ENCODE measurements at places on chromosomes 7 and 10.

GRCh38 chr7:74455291-74455804, 1.6 kb downstream of the GTF2IRD1 start:
- DNase-seq = peak; percentile 72

- DNase-seq = no peak
Measured at GRCh38 chr7:158827411-158828132, 1.7 kb downstream of the ESYT2 start.

GRCh38 chr7:131836733-131837132, 280.3 kb upstream of the PODXL start:
- no peak for DNase-seq

DNA sequence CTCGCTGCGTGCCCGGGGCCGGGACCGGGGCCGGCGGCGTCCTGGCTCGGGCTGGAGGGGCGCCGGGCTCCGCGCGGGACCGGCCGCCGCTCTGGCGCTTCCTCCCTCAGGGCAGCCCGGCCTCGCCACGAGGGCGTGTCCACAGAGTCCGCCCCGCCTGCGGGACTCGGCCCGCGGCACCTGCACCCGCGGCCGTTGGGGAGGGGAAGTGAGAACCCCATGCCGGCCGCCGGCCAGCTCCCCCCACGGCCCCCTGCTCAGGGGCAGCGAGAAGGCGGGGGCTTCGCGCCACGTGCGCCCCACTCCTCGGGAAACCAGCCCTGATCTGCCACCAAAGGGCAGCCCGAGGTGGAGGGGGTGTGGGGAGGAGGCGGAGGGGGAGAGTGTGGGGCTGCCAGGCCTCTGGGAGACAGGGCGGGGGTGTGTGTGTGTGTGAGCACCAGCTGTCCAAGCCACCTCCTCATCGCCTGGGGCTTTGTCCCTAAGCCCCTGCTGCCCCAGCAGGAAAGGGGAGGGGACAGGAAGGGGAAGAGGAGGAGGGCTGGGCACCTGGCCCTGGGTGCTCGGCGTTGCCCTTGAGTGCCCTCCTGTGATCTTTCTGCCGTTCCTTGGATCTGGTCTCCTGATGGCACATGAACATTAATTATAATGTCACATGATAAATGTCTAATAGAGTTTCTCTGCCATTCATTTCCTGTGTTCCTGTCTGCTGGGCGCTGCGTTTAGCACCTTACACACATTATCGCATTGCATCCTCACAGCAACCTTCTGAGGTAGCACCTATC, at the start of gene PIK3AP1:
Gene PIK3AP1 (minus strand): TSS at position 93 of the 785 bp plus-strand sequence. CDS start 120 bp downstream, outside the sequence.
- DNase-seq = peak; percentile 40

DNA sequence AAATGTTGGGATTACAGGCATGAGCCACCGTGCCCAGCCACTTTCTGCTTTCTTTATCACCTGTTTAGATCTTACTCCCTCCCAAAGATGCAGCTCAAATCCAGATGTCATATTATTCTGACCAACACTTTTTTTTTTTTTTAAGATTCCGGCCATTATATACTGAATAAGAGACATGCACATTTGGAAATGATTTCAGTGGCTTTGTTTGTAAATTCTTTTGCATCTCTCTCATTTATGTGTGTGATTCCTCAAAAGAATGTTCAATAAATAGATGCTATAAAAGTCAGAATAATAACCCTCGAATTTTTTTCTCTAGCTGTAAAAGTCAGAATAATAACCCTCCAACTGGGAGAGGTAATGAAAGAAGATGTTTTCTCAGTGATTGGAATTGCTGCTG, 25.4 kb downstream of the HECW1 start:
- DNase-seq = no peak

DNA sequence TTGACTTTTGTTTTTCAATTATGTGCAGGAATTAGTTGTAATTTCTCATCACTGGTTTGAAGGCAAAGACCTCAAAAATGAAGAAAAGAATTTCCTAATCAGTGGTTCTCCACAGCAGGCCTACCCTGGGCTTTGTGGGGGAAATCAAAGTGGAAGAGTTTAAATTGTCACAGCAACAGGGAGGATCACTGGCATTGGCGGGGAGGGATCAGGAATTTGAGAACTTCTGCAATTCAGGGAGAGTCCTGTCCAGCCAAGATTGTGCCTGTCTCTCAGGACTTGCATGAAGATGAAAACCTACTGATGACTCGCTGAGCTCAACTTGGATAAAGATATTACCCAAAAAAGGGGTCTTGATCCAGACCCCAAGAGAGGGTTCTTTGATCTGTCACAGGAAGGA, 70.1 kb downstream of the HACD1 start:
- no peak for DNase-seq

DNA sequence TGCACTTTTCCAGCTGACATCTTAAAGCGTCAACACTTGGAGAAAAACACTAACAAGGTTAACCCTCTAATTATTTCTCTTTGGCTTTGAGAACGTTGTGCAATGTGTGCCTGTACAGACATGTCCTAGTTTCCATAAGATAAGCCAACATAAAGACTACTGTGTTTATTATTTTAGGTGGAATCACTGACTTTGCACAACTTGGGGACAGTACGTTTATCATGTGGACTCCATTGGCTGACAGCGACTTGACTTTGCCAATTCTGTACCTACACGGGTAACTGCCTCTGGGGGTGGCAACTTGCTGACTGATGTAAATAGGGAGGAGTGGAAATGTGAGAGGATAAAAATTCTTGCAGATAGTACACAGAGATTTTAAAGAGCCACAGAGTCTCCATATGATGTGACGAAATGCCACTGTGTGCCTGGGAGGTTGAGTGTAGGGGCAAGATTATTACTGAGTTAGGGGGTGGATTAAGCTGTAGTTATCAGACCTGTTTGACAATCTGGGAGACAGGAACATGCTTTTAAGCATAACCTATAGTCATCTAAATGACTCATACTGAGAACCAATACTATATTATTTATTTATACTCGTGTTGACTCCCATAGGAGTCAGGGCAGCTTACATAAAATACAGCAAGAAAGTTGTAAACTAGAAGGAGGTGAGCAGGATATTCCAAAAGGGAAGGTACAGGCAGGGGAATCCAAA, 21.0 kb downstream of the SLC13A4 start:
- no peak for DNase-seq

DNA sequence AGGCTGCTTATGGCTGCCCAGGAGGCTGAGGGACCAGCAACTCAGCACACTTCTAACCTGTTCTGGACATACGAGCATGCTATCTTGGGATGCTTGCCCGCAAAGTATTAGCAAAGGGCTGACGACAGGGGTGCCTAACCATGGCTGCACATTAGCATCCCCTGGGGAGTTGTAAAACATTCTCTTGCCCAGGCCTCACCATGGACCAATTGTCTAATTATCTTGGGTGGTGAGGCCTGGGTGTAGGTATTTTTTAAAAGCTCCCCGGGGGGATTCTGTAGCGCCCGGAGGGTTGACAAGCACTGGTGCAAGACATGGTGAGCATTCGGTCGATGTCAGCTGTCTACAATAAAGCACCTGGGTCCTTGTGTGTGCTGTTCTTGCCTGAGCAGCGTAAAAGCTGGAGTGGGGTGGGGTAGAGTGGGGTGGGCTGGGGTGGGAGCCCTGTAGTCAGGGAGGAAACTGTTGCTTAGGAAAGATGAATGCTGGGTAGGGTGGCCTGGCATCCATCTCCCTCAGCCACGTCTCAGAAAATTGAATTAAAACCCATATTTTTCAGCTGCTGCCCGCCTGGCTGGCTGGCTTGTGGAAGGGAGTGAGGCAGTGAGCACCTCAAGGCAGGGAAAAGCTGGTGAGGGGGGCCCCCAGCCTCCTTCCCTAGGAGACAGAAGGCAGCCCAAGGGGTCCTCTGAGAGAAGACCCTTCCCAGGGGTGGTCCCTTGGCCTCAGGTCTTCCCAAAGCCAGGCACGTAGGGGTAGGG, 2.9 kb upstream of the ADCYAP1R1 start:
- no peak for DNase-seq

- no peak for DNase-seq
Measured at GRCh38 chr7:104453190-104453589, 124.8 kb downstream of the LHFPL3 start.

Data from LNCaP clone FGC (cell line).